GM23338 (cell line): ENCODE measurements at places on chromosomes 12 and 14.
A peak's percentile ranks its signal among the peaks of the same experiment; 100 is the strongest.

GRCh38 chr12:45660330-45660729 is 69.2 kb upstream of the ARID2 start:
- H3K4me1 ChIP-seq = peaks cover 8% of the 10 kb centered on the region; the same call in 1 of the 2 replicates
- no peak overlapping the region for H3K27ac ChIP-seq

DNA sequence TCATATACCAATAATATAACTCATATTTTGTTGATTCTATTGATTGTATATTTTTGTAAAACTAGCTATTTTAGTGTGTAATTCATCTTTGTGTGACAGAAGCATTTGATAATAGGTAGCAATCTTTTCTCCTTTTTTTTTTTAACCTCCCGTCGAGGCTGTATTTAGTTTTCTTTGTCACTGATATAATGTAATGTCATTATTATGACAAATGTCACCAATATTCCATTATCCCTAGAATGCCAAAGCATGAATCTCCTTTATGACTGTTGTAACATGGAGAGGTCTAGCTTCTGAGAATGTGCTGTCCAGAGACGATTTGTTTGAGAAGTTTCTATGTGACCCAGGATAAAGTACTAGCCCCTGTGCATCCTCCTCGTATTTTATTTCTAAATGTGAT is 639.0 kb upstream of the ATXN7L3B start:
- DNase-seq = no peak
- H3K4me1 ChIP-seq = no peaks in the 10 kb centered on the region
- no peaks in the 10 kb centered on the region for H3K36me3 ChIP-seq
- H3K27me3 ChIP-seq = no peaks in the 10 kb centered on the region
- no peak overlapping the region for H3K4me3 ChIP-seq
- no peak overlapping the region for H3K27ac ChIP-seq

DNA sequence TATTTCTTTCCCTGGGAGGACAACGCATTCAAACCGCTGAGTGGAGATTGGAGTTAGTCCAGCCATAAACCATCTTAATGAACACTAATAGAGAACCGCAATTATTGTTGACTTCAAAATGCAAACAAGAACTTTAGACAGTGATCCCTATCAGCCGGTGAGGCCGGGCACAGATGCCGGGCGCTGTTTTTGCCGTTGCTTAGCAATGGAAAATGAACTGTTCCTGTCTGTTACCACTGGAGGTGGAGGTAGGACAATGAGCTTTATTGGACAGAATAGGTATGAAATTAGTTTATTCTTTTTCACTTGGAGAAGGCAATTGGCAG is 216.8 kb downstream of the TTC8 start:
- no peaks in the 10 kb centered on the region for H3K27me3 ChIP-seq
- H3K36me3 ChIP-seq = no peaks in the 10 kb centered on the region
- H3K4me1 ChIP-seq = peaks cover 9% of the 10 kb centered on the region; the same call in 1 of the 2 replicates
- H3K27ac ChIP-seq = no peak overlapping the region
- H3K4me3 ChIP-seq = no peak overlapping the region
- no peak for DNase-seq

DNA sequence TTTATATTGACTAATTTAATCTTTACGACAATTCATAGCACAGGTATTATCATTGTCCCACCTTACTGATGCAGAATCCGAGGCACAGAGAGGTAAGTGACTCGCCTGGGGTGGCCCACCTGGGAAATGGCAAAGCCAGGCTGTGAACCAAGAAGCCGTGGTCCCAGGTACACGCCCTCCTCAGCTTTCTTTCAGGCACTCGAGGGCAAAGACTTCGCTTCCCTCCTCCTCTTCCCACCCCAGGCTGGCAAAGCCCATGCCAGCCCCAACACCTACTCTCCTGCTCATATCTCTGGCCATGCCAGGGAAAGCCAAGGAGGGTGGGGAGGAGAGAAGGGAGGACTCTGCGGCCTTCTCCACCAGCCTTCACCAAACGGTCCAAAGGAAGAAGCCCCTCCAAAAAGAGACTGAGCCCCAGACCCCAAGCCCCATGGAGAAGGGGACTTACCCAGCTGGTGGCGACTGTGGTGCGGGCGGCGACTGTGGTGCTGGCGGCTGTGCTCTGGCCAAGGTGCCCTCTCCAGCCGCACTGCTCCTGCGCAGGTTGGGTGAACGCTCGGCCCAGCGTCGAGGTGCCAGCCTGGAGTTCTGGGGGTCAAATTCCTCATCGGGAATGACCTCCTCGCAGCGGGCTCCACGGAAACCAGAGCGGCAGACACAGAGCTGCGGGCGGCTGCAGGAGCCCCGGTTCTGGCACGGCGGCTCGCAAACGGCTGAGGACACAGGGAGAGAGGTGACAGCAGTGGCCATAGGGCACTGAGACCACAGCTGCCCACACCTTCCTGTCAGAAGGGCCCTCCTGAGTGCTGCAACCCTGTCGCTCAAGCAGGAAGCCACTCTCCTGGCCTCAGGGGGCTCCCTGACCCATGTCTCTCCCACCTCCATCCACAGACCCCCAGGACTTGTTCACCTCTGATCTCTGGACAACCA is 26.4 kb downstream of the LTBP2 start:
- DNase-seq = no peak
- H3K27ac ChIP-seq = no peak overlapping the region
- H3K4me1 ChIP-seq = no peaks in the 10 kb centered on the region
- H3K27me3 ChIP-seq = no peaks in the 10 kb centered on the region
- H3K36me3 ChIP-seq = no peaks in the 10 kb centered on the region
- H3K4me3 ChIP-seq = no peak overlapping the region

DNA sequence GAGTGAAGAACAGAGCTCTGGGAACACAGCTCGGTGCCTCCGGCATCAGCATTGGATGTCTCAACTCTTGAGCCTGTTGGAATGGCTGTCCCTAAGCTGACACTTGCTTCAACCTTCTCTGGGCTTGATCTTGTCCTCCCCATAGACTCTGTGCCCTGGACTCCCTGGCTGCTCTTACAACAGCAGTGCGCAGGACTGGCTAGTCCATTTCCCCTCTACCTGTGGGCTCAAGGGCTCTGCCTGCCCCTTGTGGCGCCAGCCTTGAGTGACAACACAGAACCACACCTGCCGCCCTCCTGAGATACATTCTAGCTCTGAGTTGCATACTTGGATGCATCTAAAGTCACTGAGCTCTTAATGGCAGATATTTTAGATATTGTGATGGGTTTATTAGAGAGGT is 6.2 kb downstream of the CRADD start:
- H3K27ac ChIP-seq = no peak overlapping the region
- no peaks in the 10 kb centered on the region for H3K27me3 ChIP-seq
- DNase-seq = peak; percentile 52

DNA sequence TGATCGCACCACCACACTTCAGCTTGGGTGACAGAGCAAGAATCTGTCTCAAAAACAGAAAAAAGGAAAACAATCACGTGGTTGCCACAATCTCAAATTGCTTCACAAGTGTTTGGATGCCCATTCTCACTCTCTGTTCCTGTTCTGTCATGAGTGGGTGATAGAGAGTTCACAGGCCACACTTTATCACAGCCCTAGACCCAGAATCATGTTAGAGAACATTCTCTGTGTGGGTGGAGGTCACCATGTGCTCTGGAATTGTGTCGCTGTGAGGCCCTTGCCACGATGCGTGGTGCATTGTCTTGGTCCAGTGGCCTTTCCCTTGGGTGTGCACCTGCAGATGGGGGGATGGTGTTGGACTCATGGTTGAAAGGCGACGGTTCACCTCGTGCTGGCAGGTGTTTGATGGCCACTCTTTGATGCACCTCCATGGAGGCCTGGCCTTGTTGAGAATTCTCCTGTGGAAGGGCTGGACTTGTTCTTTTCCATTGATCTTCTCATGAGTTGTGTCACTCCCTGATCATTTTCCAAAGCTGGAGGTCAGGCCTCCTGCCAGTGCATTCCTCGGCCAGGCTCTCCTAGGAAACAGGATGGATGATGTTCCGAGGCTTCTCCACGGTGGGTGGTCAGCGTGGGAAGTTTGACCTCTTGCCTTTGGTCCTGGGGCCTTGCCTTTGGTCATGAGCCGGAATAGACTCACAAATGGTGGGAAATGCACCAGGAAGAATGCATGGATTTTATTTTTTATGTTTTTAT is 91.9 kb downstream of the SLC24A4 start:
- H3K36me3 ChIP-seq = no peaks in the 10 kb centered on the region
- no peak overlapping the region for H3K27ac ChIP-seq
- H3K4me3 ChIP-seq = no peak overlapping the region
- no peak for DNase-seq

DNA sequence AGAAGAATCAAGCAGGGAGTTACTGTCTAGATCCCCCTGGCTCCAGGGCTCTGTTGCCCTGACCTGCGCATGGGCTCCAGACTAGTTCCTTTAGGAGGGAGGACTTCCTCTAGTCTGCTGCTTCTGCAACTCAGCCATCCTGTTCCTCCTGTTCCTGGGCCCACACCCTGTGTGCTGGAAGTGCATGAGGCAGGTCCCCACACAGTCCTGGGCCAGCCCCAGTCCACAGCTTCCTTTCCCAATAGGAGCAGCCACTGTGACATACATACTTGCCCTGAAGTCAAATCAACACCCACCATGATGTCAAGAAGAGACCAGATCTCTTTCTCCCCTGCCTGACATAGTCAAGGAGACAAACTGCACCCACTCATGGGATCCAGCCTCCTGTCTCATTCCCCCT is 1.3 kb downstream of the SDR9C7 start:
- H3K4me1 ChIP-seq = peaks cover 15% of the 10 kb centered on the region
- no peaks in the 10 kb centered on the region for H3K36me3 ChIP-seq
- H3K27ac ChIP-seq = no peak overlapping the region
- no peaks in the 10 kb centered on the region for H3K27me3 ChIP-seq
- no peak overlapping the region for H3K4me3 ChIP-seq
- DNase-seq = no peak

DNA sequence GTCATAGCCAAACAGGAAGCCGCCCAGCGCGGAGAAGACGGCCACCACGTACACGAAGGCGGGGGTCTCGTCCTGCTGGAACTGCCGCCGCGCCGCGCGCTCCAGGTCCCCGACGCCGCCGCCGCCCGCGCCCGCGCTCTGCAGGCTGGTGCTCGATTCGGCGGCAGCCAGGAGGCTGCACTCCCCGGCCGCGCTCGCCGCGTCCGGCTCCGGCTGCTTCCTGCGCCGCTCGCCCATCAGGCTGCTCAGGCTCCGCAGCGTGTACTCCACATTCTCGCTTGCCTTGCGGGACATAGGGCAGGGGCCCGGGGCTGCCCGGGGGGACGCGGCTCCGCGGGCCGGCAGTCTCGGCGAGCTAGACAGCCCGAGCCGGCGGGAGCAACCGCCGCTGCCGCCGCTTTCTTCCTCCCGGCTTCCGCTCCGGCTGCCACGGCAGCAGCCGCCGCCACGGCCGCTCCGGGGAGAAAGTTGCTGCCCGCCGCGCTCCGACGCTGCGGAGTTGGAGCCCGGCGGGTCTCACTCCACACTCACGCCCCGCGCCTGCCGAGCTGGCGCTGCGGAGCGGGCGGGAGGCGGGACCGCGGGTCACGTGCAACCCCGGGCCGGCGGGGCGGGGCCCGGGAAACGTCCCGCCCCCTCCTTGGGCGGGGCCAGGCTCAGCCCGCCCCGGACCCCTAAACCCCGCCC is at the start of gene SLC2A13:
TSS of gene SLC2A13 (minus strand) at position 567 of the 687 bp plus-strand sequence. CDS start at position 294, 273 bp downstream.
- peaks cover 27% of the 10 kb centered on the region for H3K4me1 ChIP-seq
- peak within 1 kb of the TSS; percentile 74 for H3K4me3 ChIP-seq
- H3K36me3 ChIP-seq = no peaks in the 10 kb centered on the region
- DNase-seq = peak; percentile 82
- peaks cover 12% of the 10 kb centered on the region for H3K27me3 ChIP-seq
- no peak within 1 kb of the TSS for H3K27ac ChIP-seq

DNA sequence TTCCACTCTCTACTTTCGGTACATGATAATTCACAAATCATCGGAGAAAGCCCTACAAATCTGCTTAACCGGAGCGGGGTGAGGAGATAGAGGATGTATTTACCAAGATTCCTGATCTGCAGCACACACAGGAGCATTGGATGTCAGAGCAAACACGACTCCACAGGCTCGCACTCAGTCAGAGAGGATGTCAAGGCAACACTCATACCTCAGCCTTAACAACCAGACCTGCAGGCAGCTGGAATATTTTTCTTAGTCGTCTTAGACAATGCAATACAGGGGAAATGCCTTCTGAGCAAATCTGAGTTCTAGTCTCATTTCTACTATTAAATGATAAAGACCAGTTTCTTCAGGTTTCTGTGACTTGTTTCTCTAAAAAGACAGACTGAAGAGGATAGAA is 159.3 kb upstream of the CPNE8 start:
- H3K4me3 ChIP-seq = no peak overlapping the region
- H3K27me3 ChIP-seq = no peaks in the 10 kb centered on the region
- H3K36me3 ChIP-seq = no peaks in the 10 kb centered on the region
- DNase-seq = no peak
- no peak overlapping the region for H3K27ac ChIP-seq
- H3K4me1 ChIP-seq = no peaks in the 10 kb centered on the region

DNA sequence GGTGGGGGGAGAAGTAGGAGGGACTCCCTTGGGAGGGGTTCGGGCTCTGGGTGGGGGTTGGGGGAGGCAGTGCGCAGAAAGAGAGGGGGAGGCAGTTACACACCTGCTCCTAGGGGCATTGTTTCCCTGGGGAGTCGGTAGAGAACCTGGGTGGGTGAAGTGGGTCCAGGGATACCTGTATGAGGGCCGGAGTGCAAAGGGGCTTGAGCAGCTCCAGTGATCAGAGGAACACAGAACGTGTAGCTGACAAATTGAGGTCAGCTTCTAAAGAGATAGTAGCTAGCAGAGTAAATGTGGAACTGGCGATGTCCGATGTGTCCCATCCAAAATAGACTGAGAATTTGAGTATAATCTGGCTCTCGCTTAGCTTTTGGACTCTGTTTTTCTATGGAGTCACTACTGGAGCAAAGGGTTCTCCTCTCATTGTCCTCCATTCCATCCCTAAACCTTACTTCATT is 502 bp downstream of the SMARCD1 start:
- no peak for DNase-seq
- peaks cover 5% of the 10 kb centered on the region for H3K4me1 ChIP-seq
- H3K27ac ChIP-seq = peak overlapping the region; percentile 92
- peaks cover 36% of the 10 kb centered on the region for H3K36me3 ChIP-seq

- H3K36me3 ChIP-seq = no peaks in the 10 kb centered on the region
- peaks cover 36% of the 10 kb centered on the region for H3K4me1 ChIP-seq
- H3K27ac ChIP-seq = peak overlapping the region; percentile 82
- no peak overlapping the region for H3K4me3 ChIP-seq
- H3K27me3 ChIP-seq = no peaks in the 10 kb centered on the region
Measured at GRCh38 chr12:50598321-50598862, 93.6 kb downstream of the DIP2B start.
